ENCODE measurements at places on chromosomes 6 and 20. TPM values are rescaled to one million over a fixed set of nuclear protein-coding genes. Genes with fewer than 3 reads are reported as not detected.

GRCh38 chr6:4973982-4974745 is 29.7 kb downstream of the RPP40 start:
- H3K4me1 ChIP-seq, result peaks cover 5% of the 10 kb centered on the region
- DNase-seq, result peak; percentile 47
- H3K27ac ChIP-seq, result no peak overlapping the region
- no peaks in the 10 kb centered on the region for H3K27me3 ChIP-seq

- H3K4me1 ChIP-seq, result no peaks in the 10 kb centered on the region
- H3K27me3 ChIP-seq, result no peaks in the 10 kb centered on the region
- H3K36me3 ChIP-seq, result no peaks in the 10 kb centered on the region
These were observed 311.2 kb upstream of the OPRM1 start for GRCh38 chr6:153727885-153728284.

The TRIM31 gene
- not detected for total RNA-seq

The SUMO4 gene
- total RNA-seq, result 1.3 TPM

All from H1 (cell line).